ENCODE measurements at places on chromosomes 16 and 17.

- DNase-seq = no peak
These were observed 30.2 kb downstream of the CMTM3 start for GRCh38 chr16:66634527-66635196.

DNA sequence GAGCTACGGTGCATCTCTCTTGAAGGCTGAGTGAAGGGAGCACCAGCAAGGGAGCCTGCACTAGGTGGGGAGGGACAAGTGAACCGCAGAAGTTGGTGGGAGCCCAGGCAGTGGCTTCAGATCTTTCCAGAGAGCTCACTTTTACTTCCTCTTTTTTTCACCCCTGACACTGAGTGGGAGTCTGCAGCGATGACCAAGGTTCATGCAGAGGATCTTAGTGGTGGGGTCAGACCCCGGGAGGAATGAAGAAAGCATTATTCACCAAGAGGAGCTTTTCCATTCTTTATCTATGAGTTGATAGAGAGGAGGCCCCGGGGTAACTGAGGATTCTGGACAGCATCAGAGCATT, 3.0 kb upstream of the CCL2 start:
- DNase-seq = no peak

GRCh38 chr16:49923411-49923810, 67.5 kb upstream of the ZNF423 start:
- no peak for DNase-seq

- DNase-seq = no peak
These were observed 24.3 kb downstream of the TAC4 start for GRCh38 chr17:49823614-49824013.

DNA sequence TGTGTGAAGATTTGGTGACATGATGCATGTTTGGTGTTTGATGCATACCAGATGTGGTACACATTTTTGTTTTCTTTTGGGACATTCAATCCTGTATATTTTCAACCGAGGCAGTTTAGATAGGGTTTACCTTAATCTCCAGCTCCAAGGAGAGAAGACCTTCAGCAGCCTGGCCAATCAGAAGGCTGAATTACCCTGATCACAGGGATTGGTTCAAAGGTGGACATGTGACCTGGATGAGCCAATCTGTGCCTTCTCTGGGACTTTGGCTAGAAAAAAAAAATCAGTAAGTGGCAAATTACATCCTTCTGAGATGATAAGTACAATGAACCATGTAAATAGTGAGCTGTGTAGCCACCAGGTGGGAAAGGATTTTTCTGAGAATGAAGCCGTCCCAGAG, 205.1 kb downstream of the SHISA9 start:
- DNase-seq = no peak
